ENCODE measurements at places on chromosomes 6 and 20.

GRCh38 chr6:119148098-119148824, 69.8 kb upstream of the FAM184A start:
- no peak for DNase-seq

- no peak for DNase-seq
Measured at GRCh38 chr6:83480470-83480869, 31.9 kb upstream of the PRSS35 start.

GRCh38 chr6:144314562-144314961, 29.4 kb downstream of the UTRN start:
- no peak for DNase-seq

DNA sequence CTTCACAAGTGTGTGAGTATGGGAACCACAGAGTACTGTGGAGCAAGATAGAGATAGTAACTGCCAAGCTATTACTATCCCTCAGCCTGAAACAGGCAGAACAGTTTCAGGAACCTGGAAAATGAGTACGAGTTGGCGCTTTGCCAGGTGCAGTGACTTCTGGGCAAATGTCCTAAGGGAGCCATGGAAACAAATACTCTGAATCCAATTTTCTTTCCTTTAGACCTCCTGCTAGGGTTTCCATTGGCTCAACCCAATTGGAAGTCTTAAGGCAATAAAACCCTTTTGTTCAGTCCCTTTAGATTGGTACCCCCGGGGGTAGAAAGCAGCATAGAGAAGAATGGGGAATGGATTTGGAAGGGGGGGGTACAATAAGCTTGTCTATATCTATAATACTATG, 205.0 kb upstream of the EPHA7 start:
- DNase-seq, result no peak

DNA sequence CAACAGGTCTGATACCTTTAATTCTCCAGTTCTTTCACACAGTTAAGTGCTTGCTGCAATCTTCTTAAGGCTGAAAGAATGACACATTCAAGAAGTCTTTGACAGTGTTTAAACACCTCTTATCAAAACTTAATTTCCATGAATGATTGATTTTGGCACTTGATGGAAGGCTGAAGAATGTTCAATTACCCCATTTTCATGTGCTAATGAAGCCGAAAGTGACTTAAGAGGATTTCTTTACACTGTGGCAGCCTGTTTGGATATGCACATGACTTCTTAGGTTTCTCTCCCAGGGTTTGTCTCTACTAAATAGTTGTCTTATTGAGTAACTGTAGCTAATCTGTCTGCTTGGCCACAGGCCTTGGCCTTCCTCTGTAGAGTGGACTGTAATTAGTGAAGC, 81.1 kb upstream of the PRDM1 start:
- DNase-seq, result no peak

- DNase-seq, result no peak
Measured at GRCh38 chr20:33893314-33893713, 82.2 kb downstream of the CHMP4B start.

- DNase-seq, result no peak
Measured at GRCh38 chr6:131740161-131740560, 29.3 kb upstream of the CTAGE9 start.

DNA sequence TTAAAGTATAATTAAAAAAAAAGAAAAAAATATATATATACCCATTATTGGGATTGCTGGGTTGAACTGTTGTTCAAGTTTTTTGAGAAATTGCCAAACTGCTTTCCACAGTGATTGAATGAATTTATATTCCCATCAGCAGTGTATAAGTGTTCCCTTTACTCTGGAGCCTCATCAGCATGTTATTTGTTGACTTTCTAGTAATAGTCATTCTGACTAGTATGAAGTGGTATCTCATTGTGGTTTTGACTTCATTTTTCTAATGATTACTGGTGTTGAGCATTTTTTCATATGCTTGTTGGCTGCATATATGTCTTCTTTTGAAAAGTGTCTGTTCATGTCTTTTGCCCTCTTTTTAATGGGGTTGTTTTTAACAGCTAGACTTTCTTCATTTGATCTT, 1260.8 kb upstream of the GJE1 start:
- DNase-seq, result no peak

GRCh38 chr6:165718491-165718891, 55.5 kb upstream of the PDE10A start:
- no peak for DNase-seq

- no peak for DNase-seq
Measured at GRCh38 chr6:10140136-10140535, 274.7 kb downstream of the TFAP2A start.

- DNase-seq, result no peak
Measured at GRCh38 chr6:53833155-53833554, 38.4 kb downstream of the LRRC1 start.

DNA sequence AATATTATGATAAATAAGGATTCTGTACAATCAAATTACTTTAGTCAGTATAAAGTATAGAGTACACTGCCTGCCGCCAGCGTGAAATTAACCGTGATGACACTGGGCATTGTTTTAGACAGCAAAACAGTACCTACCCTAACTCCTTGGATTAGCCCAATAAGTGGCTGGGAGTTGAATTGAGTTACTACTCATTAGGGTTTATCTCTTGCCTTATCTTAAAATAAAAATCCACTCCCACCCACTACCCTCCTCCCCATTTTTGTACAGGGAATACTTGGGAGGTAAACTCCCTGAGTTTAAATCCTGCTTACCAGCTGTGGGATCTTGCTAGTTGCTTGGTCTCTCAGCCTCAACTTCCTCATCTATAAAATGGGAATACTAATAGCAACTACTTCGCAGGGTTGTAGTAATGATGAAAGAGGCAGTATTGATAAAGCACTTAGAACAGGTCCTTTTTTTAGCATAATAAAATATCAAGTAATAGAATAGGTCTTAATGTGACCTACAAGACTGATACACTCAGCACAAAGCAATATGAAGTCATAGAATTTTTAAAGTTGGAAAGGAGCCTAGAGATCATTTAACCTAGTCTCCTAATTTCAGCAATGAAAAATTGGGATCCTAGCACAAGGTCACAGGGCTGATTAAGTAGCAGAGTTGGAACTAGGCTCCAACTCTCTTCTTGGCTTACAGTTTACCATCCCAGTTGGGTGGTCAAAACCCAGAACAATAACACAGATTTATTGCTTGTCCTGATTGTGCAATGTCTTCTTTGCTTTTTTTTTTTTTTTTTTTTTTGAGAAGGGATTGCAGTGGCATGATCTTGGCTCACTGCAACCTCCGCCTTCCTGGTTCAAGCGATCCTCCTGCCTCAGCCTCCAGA, 23.8 kb downstream of the PHACTR2 start:
- no peak for DNase-seq

DNA sequence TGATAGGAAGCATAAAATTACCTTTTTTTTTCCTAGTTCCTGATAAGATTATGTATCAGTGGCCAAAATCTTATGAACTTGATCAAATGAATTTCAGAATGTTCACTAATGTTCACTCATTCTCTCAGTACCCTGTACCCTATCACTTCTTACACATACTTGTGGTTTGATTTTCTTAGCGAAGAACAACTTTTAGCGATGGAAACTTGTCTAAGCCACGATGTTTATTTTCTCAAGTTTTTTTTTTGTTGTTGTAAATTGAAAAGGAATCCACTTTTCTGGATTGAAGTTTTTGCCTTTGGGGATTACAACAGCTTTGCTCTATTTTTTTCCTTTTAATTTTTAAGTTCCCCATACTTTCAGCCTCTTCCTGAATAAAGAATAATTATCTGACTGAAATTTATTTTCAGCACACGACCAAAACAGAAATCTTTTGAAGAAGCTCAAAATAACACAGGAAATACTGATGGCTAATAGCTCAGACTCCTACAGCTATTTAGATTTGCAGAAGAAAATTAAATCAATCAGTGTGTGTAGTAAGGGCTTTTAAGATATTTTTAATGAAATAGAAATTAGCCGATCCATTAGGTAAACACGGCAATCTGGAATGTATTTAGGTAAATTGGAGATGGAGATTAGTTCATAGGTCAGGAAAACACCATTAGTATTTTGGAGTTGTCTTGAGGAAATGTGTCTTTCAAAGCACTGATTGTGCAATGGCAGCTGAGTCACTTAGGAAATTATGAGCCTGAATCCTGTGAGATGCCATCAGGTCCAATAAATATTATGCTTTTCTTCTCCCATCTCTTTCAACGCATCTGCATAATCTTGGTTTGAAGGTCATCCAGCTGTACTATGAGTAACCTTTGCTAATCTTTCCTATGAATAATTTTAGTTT, 217.5 kb downstream of the GJA1 start:
- DNase-seq, result no peak

DNA sequence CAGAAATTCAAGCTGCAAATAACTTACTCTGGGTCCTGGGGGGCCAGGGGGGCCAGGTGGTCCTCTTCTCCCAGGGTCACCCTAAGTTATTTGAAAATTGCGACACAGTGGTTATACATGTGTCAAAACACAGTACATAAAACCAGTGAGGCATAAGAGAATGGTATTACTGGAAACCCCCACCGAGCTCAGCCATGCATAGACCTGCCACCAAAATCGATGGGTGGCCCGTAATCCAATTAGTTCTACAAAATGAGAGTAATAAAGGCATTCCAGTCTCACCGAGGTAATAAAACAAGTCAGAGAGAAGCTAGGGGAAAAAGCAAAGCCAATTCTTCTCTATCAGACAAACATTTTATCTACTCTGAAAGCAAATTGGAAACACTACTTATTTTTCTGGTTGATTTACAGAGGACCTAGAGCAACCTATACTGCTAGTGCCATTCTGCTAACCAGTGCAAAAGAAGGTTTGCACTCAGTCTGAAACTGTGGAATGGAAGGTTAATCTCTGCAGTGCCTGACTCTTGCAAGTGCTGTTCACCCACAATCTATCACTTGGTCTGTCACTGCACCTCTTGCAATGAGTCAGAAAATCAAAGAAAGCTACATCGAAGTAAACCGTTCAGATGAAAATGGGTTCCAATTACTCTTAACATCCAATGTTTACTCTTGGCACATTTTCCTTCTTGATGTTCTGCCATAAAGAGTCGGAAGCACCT, 32.4 kb downstream of the COL9A1 start:
- DNase-seq, result no peak

- DNase-seq, result no peak
Measured at GRCh38 chr20:53344891-53345290, 248.7 kb downstream of the ZNF217 start.

DNA sequence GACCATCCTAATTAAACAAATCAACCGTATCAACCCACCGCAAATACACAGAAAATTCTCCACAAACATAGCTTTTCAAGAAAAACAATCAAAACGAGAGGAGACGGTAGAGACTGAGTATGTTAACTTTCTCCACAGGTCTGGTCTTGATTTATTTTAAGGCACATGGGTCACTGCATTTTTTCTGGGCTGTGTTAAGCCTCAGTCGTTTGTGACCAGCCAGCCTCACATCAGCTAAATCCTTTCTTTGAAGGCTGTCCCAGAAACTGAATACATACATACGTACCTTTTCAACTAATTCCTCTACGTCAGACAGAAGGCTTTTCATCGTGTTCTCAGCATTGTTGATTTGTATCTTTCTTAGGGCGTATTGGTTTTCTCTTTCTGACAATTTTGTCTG, 69.4 kb downstream of the LAMA4 start:
- DNase-seq, result no peak

- no peak for DNase-seq
Measured at GRCh38 chr20:47011984-47012383, 117.3 kb downstream of the EYA2 start.

GRCh38 chr6:9254251-9254650, 818.9 kb upstream of the SLC35B3 start:
- DNase-seq, result no peak

GRCh38 chr20:9551808-9552550, 37.6 kb downstream of the LAMP5 start:
- no peak for DNase-seq

Data from breast epithelium (tissue), 4 donors.